Activated T-helper 2 cell treated with anti-CD3 and anti-CD28 coated beads, Interferon-gamma antibody, Interleukin-2, Interleukin-4, amounts not matched to agents 10 μg/mL and 5 μg/mL and 100 μg/mL, durations not matched to agents 14 hours and 24 hours and 36 hours (primary cell): ENCODE measurements at places on chromosomes 16 and 17. TPM values are rescaled to one million over a fixed set of nuclear protein-coding genes. Genes with fewer than 3 reads are reported as not detected.

KRTAP2-1 gene
- total RNA-seq, result not detected in 2 replicates

C1QTNF8 gene
- total RNA-seq, result not detected in 2 replicates

NPIPB9 gene
- total RNA-seq, result 3.1 and 4.0 TPM in 2 replicates

GRCh38 chr16:66751053-66751302 lies 431 bp downstream of the DYNC1LI2 start:
- no peak for DNase-seq

GRCh38 chr16:27421961-27422740 lies 20.2 kb downstream of the IL21R start:
- DNase-seq, result no peak

- DNase-seq, result peak; percentile 59
Measured at GRCh38 chr17:28384281-28385036, 13.0 kb downstream of the SARM1 start.

DNA sequence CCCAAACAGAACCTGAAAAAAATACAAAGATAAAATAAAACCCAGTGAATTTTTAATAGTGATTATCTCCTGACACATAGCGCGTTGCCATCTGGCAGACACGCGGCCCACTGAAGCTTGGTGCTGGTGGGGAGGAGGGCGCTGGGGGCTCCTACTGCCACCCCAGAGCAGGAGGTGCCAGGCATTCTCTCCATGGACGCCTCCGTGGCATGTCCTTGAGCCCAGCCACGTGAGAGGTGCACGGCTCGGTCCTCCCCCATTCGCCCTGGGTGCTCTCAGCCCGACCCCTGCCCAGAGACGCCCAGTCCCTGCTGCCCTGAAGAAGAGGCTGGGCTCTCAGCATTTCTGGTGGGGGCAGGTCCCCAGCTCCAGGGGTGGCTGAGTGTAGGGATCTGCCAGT lies 142.2 kb upstream of the GSE1 start:
- DNase-seq, result no peak

GRCh38 chr17:63140255-63140654 lies 174.2 kb downstream of the TANC2 start:
- DNase-seq, result no peak

HOXB7 gene
- 0.39 and 0.64 TPM in 2 replicates for total RNA-seq

DNA sequence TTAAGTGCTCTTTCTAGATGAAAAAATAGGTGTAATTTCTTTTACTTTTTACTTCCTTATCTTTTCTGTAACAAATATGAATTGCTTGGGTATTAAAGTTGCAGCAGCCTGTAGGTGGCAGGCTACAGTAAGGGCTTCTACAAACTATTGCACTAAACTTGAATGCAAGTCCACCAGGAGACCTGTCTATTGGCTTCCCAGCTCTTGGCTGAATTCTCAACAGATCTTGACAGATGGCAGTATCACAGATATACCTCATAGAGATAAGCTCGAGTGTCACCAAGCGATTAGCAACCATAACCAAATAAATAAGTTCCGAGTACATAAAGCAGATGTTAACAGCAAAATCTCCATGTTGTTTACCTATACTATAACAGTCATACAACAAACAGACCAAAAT lies 5.9 kb downstream of the BBS2 start:
- DNase-seq, result no peak

DNA sequence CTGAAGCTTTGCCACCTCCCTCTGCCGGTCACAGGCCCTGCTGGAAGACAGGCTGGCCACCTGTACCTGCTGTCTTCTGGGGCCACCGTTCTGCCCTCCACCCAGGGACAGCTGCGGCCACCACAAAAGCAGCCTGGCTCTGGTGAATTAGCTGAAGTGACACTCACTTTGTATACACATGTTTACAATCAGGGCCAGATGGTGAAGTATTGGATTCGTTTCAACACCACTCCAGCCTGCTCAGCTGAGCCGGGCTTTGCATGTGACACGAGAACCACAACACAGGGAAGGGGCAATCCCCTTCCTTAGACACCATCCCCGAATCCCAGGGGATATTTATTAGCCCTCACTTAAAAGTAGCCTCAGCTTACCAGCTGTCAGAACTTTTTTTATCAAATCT lies 191.5 kb upstream of the RPL38 start:
- no peak for DNase-seq

- DNase-seq, result no peak
Measured at GRCh38 chr17:2710803-2711607, 559 bp downstream of the CLUH start.

- DNase-seq, result no peak
Measured at GRCh38 chr17:61053469-61053868, 346.2 kb upstream of the TBX2 start.

DNA sequence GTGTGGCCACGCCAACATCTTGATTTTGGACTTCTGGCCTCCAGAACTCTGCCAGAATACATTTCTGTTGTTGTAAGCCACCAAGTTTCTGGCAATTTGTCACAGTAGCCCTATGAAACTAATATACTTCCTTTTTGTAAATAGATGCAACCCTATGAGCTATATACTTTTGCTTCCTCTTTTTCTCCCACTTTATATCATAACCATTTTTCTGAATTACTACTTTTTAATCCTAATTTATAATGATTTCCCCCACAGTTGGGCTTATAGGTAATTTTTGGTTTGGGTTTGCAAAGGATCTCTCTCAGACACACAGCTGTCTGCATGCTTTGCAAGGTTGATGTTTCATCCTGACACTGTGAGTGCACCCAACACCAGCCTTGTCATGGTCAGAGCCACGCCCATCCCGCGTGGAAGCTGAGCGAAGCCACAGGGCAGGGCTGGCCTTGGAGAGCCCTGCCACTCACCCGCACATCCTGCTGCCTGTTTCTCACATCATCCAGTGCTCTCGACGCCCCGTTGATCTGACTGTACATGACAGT lies 5.8 kb downstream of the TRIM25 start:
- peak; percentile 52 for DNase-seq

DNA sequence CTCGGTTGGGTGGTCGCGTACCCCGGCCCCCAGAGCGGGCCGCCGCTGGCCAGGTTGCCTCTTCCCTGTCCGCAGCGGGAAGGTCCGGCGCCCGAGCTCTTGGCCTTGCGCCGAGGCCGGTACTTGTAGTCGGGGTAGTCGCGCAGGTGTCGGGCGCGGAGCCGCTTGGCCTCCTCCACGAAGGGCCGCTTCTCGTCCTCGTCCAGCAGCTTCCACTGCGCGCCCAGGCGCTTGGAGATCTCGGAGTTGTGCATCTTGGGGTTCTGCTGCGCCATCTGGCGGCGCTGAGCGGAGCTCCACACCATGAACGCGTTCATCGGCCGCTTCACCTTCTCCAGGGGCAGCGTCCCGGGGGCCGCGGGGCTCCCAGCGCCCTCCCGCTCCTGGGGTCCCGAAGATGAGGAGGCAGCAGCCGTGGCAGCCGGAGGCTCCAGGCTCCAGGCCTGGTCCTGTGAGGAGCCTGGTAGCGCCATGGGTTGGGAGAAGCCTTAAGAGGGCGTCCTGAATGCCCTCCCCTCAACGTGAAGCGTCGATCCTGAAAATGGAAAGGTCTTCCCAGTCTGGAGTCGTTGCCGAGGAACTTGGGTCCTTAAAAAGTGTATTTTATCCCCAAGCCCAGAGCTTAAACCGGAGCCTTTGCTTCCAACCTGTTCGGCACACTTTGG lies 558 bp downstream of the SOX15 start:
- peak; percentile 52 for DNase-seq

DNA sequence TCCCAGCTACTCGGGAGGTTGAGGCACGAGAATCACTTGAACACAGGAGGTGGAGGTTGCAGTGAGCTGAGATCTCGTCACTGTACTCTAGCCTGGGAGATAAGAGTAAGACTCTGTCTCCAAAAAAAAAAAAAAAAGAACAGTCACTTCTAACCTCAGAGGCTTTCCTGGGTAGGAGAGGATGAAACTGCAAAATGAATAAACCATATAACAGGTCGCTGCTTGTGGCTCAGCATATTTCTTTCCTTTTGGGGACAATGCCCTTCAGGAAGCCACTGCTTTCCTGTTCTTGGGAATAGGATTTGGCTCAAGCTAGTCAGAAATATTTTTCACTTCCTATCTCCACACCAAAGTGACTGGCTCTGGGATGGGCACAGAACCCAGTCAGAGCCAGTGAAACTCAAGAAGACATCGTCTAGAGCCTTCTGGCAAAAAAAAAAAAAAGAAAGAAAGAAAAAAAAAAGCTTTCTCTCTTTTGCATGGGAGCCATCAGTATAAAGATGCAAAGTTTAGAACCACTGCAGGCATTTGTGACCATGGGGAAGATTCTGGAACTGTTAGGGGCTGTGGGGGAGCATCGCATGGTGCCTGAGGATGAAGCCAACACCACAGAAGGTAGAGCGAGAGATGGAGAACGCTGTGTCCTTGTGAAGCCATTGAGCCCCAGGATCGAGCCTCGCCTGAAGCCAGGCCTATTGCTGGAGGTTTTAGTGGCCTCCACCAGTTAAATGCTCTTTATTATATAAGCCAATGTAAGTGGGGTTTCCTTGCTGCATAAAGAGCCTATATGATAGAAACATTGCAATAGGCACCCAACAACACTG lies 71.8 kb upstream of the MRTFB start:
- no peak for DNase-seq

KATNIP gene
- total RNA-seq, result 14.2 and 17.0 TPM in 2 replicates

TBC1D3H gene
- total RNA-seq, result not detected in 2 replicates

DNA sequence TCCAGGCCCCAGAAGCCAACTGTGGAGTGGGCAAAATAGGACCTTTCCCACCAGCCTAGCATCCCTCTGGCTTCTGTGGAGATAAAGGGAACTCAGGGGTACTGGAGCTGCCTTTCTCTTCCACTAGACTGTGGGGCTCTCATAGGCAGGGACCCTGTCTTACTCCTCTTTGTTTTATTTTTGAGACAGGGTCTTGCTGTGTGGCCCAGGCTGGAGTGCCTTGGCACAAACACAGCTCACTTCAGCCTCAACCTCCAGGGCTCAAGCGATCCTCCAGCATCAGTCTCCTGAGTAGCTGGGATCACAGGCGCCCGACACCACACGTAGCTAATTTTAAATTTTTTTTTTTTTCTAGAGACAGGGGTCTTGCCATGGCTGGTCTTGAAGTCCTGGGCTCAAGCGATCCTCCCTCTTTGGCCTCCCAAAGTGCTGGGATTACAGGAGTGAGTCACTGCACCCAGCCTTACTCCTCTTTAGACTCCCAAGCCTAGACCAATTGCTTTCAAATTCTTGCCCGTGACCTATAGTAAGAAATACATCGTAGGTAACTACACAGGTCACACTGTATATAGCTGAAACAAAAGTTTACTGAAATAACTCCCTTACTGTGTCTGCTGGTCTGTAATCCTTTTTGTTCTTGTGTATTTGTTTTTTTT lies 2.6 kb downstream of the RAI1 start:
- no peak for DNase-seq

- DNase-seq, result peak; percentile 30
Measured at GRCh38 chr16:85717393-85718152, 28.8 kb upstream of the GINS2 start.

- DNase-seq, result no peak
Measured at GRCh38 chr17:52762147-52762793, 603.8 kb upstream of the CA10 start.

HP gene
- not detected in 2 replicates for total RNA-seq

DNA sequence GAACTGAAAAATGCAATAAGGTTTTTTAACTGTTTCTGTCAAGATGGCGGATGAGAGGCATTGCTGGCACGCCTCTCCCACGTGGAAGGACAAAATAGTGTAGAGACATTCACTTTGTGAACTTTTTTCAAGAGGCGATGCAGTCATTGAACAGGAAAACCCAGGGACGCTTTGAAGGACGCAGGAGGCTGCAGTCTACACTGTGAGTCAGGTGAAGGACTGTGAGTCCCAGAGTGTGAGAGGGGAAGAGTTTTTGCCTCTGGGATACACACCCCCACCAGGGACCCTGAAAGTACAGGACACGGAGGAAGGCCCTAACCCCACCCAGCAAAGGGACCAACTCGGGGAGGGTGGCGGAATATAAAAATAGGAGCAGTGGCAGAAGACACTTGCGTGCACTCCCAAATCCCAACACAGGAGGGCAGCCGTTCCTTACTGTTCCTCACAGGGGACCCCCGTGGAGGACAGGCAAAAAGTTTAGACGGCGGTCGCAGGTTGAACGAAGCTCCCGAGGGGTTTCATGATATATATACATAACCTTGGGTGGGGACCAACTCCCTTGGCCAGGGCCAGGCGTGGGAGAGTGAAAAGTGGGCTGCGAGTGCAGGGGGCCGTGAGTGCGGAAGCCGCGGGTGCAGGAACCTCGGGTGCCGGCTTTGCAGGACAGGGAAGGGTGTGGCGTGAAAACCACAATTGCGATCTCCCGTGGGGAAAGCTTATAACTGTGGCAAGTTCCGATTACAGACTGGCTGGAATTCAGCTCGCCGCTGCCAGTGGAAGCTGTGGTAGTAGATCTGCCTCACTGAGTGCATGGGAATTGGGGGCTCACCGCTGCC lies 82.0 kb upstream of the ALOX12 start:
- DNase-seq, result peak; percentile 55

DNA sequence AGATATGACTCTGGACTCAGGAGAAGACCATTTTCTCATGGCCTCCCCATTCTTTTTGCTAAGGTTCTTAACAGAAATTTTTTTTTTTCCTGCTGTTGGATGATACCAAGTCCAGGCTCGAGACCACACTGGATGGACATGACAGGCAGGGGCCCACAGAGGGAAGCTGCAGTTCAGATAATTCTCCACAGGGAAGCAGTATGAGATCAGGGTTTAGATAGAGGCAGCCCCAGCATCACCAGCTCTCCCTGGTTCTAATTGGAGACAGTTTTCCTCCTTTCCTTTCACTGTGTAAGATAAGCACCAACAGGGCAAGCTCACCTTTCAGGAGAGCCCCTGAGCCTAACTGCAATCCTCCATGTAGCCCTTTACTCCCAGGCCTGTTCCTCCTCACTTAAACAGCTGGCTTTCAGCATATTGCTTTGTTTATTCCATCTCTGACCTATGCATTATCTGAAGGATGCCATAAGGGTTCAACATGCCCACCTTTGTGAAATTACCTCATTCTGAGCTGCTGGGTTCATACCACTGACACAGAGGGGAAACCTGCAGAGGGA lies 108.1 kb downstream of the SNX11 start:
- no peak for DNase-seq

DNA sequence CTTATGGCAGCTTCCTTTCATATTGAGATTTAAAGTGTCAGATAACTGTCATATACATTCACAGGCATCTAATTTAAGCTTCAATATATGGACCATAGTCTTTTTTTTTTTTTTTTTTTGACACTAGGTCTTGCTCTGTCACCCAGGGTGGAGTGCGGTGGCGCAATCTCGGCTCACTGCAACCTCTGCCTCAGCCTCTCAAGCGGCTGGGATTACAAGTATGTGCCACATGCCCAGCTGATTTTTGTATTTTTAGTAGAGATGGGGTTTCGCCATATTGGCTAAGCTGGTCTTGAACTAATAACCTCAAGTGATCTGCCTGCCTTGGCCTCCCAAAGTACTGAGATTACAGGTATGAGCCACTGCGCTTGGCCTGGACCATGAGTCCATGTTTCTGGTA lies 13.6 kb downstream of the CEP95 start:
- DNase-seq, result no peak

DNA sequence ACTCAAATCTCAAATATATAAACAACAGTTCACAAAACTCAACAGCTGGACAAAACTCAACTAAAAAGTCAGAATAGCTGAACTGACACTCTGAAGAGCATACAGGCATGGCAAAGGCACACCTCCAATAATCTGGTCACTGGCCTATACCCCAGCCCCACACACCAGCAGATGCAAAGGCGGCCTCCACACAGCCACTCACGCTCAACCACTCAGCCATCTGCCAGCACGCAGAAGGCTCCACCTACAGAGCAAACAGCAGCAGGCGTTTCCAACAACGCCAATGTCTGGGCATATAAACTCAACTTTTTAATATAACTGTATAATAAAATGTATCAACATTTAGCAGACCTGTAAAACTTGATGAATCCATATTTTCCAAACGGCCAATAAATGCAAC lies 17.2 kb downstream of the USP7 start:
- DNase-seq, result no peak
